Melanocyte of skin (primary cell): ENCODE measurements at places on chromosomes 7 and 10. TPM values are rescaled to one million over a fixed set of nuclear protein-coding genes. Genes with fewer than 3 reads are reported as not detected.

GIMAP6 gene
- not detected in 2 replicates for total RNA-seq

TNPO3 gene
- 66.9 and 75.9 TPM in 2 replicates for total RNA-seq

OR2A42 gene
- not detected in 2 replicates for total RNA-seq

NEUROG3 gene
- not detected in 2 replicates for total RNA-seq

PNLIPRP1 gene
- total RNA-seq: not detected in 2 replicates

AS3MT gene
- total RNA-seq: 9.6 and 12.7 TPM in 2 replicates

ZNF365 gene
- total RNA-seq: 1.7 and 2.0 TPM in 2 replicates

MARVELD1 gene
- 89.1 and 104 TPM in 2 replicates for total RNA-seq

AGFG2 gene
- 10.2 and 16.0 TPM in 2 replicates for total RNA-seq

ELMO1 gene
- 0.33 and 1.7 TPM in 2 replicates for total RNA-seq

FRMPD2 gene
- total RNA-seq: not detected in 2 replicates

SH2D4B gene
- total RNA-seq: not detected in 2 replicates

ATRNL1 gene
- total RNA-seq: 12.4 and 22.9 TPM in 2 replicates

HEPACAM2 gene
- total RNA-seq: not detected in 2 replicates

CALHM3 gene
- total RNA-seq: not detected in 2 replicates

VSTM4 gene
- 0.36 TPM in 1 of 2 replicates, not detected in the other for total RNA-seq

TACR2 gene
- 0.73 and 1.0 TPM in 2 replicates for total RNA-seq

EGR2 gene
- under 0.01 TPM in 1 of 2 replicates, not detected in the other for total RNA-seq

RET gene
- 0.33 and 0.46 TPM in 2 replicates for total RNA-seq

AGMO gene
- total RNA-seq: 0.15 and 0.33 TPM in 2 replicates

SNX10 gene
- 74.6 and 97.5 TPM in 2 replicates for total RNA-seq

MIOS gene
- total RNA-seq: 34.0 and 35.9 TPM in 2 replicates
